Hindlimb muscle (tissue), 1 donor: ENCODE measurements at places on chromosomes 2 and 18.

- no peak for DNase-seq
Observed at GRCh38 chr18:41938445-41938844, 16.6 kb upstream of the PIK3C3 start.

DNA sequence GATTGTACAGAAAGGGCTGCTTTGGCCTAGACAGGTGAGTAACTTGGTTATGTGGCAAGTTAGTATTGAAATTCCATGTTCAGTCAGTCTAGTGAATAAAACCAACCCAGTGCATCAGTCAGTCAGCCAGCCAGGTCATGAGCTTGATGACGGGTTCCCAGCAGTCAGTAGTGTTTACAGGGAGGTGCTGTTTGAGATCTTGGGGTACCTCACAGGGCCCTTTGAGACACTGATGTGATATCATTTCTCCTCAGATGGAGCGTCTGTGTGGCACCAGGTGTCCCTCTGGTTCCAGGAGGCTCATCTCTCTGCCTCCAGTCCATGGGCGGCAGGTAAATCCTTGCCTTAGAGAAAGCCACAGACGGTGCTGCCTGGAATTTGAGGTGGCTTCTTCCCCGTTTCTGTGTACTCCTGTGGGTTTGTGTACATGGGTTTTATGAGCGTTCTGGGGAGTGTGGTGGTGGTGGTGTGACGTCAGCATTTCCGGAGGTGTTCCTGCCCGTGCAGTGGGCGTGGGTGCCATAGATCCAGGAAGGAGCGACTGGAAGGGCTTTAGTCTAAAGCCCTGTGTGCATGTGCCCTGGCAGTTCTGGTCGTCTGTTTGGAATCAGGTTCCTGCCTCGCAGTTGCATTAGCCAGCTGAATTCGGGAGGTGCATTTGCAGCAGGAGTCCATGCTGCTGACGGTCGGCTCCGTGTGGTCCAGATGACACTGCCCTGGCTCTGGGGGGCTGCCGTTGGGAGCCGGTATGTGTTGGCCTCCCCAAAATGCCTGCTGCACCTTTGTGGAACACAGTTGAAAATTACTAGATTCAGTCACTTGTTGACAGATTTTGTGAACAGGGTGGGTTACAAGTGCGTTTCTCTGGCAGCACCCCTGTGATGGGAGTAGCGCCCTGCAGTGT, 2.1 kb downstream of the CTDP1 start:
- DNase-seq, result no peak

DNA sequence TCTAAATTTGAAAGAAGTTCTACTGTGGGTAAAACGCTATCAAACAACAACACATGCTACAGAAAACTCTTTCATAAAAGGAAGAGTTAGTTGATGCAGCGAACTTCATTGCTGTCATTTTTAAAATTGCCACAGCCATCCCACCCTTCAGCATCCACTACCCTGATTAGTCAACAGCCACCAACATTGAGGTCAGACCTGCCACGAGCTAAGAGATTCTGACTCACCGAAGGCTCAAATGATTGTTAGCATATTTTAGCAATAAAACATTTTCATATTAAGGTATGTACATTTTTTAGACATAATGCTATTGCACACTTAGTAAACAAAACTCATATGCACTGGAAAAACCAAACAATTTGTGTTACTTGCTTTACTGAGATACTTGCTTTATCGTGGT, 347.1 kb downstream of the CLIP4 start:
- DNase-seq, result no peak

DNA sequence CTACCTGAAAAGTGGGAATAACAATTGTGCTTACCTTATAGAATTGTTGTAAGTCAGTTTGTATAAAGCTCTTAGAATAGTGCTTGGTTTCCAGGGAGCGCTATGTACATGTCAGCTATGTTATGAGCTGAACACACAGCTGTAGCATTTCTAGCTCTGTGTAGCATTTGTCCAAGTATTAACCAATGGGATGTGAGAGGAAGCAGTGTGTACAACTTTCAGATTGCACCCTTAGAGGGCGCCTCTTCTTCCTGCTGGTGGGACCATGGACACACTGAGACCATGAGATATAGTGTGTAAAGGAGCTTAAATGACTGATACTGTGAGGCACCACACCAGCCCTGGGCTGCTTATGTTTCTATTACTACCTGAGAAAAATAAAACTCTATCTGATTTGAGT, 380.2 kb downstream of the LNPK start:
- no peak for DNase-seq

DNA sequence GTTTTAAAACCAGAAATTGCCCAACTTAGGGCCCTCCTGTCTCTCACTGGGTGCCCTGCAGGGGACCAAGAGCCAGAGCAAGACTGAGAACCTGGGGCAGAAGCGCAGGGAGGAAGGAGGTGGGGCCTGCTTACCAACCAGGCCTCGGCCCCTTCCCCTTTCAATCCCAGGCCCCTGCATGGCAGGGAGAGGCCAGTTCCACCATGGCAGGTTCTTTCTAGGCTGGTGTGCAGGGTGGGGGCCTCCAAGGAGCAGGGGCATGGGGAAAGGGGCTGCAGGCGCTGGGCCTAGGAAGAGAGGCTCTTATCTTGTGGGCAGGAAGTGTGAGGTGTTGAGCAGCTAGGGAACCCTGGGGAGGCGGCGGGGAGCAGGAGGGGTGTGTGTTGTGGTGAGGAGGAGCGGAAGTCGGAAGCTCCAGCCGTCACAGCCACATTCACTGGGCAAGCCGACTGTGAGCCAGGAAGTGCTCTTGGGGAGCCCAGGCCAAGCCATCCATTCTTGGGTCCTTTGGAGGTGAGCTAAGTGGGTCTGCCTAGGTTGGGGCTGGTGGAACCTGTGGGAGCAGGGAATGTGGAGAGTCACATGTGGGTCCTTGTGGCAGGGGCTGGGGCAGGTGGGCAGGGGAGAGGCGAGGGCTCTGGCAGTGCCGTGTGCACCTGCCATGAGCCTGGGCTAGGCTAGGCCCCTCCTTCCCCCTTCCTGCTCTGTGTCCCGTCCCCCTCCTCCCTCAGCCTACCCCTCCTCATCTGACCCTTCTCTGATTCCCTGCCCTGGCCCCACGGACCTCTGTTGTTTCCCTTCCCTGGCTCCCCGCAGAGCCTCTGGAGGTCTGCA, at the start of gene PSD4:
Gene PSD4 (plus strand): TSS at position 430 of the 834 bp plus-strand sequence. CDS start 8,486 bp downstream, outside the sequence.
- DNase-seq, result no peak
